ENCODE measurements at places on chromosomes 11 and 22. TPM values are rescaled to one million over a fixed set of nuclear protein-coding genes. Genes with fewer than 3 reads are reported as not detected.

Gene GAL3ST3
- 1.3 TPM for total RNA-seq

DNA sequence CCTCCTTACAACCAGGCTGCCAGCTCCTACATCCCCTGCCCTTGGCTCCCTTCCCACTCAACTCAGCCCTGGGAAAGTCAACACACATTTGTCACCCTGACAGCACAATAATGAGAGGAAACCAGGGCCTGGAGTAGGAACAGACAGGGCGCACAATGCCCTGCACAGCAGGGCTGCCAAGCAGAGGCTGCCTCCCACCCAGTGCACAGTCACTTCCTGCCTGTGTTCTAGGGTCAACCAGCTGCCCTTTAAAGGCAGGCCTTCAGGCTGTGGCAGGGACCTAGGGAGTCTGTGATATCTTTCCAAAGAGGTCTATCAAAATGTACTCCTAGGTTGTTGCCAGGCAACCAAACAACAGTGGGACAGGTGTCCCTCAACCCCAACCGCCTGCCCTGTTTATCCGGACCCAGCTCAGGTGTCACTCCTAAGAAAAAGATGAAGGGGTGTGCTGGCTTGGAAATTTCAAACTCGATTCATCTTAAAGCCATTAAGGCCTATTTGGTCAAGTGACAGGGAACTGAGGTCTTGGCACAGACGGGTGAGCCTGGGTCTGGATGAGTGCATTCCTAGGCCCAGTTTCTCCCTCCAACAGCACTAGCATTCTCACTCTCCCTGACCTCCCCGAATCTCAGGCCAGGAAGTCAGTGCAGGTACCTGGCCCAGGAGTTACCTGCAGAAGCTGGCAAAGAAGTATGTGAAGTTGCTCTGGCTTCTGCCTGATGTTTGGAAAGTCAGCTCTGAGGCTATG, 110.3 kb upstream of the PITPNB start:
- peak; percentile 45 for DNase-seq
- H3K27ac ChIP-seq, result peak overlapping the region; percentile 81
- H3K36me3 ChIP-seq, result no peaks in the 10 kb centered on the region
- H3K4me1 ChIP-seq, result peaks cover 80% of the 10 kb centered on the region
- no peak overlapping the region for H3K4me3 ChIP-seq
- H3K27me3 ChIP-seq, result no peaks in the 10 kb centered on the region

Gene MS4A15
- total RNA-seq, result not detected

Gene CALCA
- total RNA-seq, result not detected

Gene GGTLC2
- total RNA-seq, result not detected

DNA sequence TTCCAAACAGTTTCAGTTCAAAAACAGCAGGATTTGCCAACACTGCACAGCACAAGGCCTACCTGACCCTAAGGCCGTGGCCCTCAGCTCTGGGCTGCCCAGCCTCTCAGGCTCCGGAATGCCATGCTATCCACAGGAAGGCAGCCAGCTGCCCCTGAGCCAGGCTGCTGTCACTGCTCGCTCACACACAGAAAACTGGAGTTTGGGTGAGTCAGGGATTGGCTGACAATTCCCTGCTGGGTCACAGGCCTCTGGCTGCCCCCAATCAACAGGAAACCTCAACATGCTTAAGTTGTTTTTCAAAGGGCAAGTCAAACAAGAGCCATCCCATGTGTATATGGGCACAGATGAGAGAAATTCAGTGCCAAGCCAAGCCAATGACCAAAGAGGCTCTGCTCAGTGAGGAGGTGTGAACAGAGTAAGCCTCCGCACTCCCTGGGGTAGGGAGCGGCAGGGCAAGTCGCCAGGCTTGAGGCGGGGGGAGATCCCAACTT, 50.2 kb downstream of the RPL27A start:
- H3K4me1 ChIP-seq, result peaks cover 84% of the 10 kb centered on the region
- no peaks in the 10 kb centered on the region for H3K27me3 ChIP-seq
- peaks cover 15% of the 10 kb centered on the region for H3K36me3 ChIP-seq
- no peak overlapping the region for H3K4me3 ChIP-seq
- H3K27ac ChIP-seq, result peak overlapping the region; percentile 84

DNA sequence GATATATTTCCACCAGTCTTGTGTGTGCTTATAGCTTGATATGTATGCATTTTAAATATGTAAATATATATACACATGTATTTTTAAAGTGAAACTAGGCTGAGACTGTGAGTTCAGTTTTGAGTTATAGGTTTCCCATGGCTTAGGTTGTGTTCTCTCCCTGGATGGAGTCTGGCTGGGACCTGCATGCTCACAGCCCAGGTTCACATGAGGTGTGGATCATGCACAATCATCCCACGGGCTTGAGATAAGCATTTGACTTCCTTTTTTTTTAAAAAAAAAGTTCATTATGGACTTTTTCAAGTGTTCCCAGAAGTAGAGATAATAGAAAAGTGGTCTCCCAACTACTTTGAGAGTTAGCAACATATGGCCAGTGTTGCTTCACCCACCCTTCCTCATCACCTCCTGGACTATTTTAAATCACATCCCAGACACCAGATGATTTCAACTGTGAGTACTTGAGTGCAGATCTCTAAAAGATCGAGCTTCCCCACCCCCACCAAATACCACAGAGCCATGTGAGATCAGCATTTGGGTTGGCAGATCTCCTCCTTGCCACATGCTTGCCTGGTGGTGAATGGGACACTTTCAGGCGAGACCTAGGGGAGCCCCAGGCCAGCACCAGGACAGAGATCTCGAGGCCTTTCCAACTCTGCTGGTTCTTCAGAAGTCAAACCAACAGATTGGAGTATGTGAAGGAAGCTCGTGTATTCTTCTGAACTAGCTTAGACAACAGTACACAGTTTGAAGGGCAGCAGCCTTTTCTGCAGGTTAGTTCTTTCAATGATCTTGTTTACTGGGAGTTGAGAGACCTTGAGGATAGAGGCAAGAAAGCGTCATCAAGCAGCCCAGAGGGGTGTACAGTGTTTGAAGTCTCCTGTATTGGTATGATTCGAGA, 15.9 kb downstream of the MED15 start:
- H3K4me3 ChIP-seq, result no peak overlapping the region
- H3K4me1 ChIP-seq, result peaks cover 80% of the 10 kb centered on the region
- H3K36me3 ChIP-seq, result peaks cover 26% of the 10 kb centered on the region
- peak overlapping the region; percentile 43 for H3K27ac ChIP-seq

- peaks cover 7% of the 10 kb centered on the region for H3K36me3 ChIP-seq
- no peaks in the 10 kb centered on the region for H3K27me3 ChIP-seq
These were observed 17.5 kb upstream of the TXNRD2 start for GRCh38 chr22:19959043-19959586.

GRCh38 chr11:35483131-35483820, 42.1 kb downstream of the PAMR1 start:
- H3K27me3 ChIP-seq, result peaks cover 67% of the 10 kb centered on the region
- no peak for DNase-seq
- no peak overlapping the region for H3K27ac ChIP-seq

DNA sequence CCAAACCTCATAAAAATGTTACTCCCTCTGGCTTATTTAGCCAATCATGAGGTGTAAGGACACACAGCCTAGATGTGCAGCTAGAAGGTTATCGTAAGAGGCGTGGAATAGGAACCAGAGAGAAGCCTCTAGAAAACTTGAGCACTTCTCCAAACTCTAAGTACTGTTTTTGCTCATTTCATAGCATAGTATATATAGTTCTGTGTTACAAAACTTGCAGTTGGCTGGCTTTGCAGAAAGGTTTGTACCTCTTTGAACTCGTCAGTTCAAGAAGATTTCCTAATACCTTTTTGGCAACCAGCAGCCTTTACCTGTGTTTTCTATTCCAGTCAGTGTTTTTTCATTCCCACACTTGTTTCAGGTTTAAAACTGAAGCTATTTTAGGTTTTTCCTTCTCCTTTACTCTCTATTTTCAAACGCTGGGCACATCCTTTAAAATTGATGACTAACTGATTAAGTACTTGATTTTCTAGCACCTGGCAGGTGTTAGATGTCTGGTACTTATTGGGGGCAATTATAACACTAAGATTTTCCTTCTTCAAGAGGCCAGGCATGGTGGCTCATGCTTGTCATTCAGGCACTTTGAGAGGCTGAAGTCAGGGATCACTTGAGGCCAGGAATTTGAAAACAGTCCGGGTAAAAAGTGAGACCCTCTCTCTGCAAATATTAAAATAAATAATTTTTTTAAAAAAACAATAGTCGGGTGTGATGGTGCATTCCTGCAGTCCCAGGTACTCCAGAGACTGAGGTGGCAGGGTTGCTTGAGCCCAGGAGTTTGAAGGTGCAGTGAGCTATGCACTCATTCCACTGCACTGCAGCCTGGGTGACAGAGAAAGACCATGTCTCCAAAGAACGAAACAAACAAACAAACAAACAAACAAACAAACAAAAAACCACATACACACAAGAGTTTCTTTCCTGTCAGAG, 125.2 kb downstream of the LRRC4C start:
- DNase-seq, result no peak
- no peaks in the 10 kb centered on the region for H3K27me3 ChIP-seq
- H3K27ac ChIP-seq, result no peak overlapping the region
- H3K4me1 ChIP-seq, result no peaks in the 10 kb centered on the region

GRCh38 chr11:127006311-127006710, 5.7 kb upstream of the KIRREL3 start:
- DNase-seq, result no peak
- H3K36me3 ChIP-seq, result no peaks in the 10 kb centered on the region
- peaks cover 99% of the 10 kb centered on the region for H3K27me3 ChIP-seq
- H3K4me3 ChIP-seq, result no peak overlapping the region

DNA sequence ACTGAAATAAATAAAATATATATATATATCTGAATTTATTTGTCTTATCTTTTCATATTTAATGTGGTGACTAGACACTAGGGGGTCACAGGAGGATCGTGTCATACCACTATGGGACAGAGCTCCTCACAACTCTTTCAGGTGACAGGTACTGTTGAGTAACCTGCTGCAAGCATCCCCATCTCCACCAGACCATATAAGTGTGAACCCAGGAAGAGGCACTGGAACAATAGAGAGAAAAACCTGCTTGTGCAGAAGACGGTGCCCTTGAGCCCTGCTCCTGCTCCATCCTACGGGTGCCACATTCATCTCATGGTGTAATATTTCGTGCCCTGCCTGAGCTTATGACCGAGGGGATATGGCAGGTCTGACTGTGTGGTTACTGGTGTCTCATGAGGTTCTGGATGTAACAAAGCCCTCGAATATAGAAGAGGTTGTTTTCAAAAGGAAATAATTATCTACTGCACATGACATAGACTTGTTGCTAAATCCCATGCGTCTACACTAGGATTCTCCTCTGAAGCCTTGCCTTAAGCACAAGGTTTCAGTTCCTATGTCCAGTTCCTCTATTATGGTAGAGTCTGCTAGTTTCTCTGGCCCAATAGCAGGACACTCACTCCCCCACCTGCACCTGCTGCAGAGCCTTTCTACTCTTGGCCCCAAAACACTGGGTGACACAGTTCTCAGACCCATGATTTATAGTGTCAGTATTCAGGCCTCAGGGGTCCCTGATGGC, 70.4 kb downstream of the GGTLC2 start:
- H3K4me1 ChIP-seq, result no peaks in the 10 kb centered on the region
- peaks cover 80% of the 10 kb centered on the region for H3K27me3 ChIP-seq
- no peaks in the 10 kb centered on the region for H3K36me3 ChIP-seq
- no peak overlapping the region for H3K4me3 ChIP-seq
- no peak for DNase-seq

All from left ventricle myocardium inferior (tissue), 1 donor.